ENCODE measurements at places on chromosomes 12 and 14.
A peak's percentile ranks its signal among the peaks of the same experiment; 100 is the strongest.

DNA sequence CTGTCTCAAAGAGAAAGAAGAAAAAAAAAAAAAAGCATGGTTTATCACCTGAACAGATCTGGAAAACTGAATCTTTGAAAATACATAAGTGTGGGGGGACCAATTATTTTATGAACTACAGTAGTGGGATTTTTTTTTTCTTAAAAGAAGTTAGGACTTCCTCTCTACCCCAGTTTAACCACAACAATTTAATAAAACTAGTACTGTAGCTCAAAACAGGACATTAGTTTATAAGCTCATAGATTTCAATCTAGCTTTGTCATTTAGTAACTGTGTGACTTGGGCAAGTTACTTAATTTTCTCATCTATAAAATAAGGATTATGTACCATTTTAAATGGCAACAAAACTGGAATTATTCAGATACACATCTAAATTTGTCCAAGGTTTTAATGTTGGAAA lies 23.5 kb upstream of the ARID4A start:
- no peak for DNase-seq

DNA sequence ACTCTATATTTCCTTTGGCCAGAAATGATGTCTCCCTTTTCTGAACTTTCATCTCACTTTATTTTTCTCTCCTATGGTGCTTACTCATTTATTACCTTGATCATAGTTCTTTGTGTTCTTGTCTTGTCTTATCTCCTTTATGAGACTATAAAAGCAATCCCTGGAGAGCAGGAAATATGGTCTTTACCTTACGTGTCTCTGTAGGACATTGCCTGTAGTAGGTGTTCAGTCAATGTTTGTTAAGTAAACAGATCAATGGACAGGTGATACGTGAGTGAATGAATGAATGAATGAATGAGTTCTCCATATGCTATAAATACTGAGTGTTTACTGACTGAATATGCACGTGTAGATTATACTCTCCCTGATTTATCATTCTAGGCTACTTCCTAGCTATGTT lies 193.7 kb upstream of the HMGA2 start:
- no peak for DNase-seq

GRCh38 chr12:104604070-104604994 lies 147.6 kb downstream of the CHST11 start:
- DNase-seq = no peak

DNA sequence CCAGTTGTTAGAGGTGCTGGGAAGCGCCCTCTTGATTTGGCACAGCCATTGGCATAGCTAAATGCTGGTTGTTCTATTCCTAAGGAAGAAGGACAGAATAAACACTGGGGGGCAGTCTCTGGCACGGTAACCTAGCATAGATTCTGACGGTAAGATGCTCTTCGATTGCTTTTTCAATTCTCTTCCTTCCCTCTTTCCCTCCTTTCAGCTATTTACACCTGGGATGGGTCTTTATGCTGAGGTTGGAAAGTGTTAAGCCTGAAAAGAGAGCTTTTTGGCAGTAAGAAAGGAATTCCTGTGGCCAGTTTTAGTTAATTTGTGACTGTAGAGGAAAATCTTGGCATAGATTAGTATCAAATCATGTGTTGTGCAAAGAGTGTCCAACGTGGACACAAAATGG lies 162.8 kb downstream of the SNAPC1 start:
- no peak for DNase-seq

DNA sequence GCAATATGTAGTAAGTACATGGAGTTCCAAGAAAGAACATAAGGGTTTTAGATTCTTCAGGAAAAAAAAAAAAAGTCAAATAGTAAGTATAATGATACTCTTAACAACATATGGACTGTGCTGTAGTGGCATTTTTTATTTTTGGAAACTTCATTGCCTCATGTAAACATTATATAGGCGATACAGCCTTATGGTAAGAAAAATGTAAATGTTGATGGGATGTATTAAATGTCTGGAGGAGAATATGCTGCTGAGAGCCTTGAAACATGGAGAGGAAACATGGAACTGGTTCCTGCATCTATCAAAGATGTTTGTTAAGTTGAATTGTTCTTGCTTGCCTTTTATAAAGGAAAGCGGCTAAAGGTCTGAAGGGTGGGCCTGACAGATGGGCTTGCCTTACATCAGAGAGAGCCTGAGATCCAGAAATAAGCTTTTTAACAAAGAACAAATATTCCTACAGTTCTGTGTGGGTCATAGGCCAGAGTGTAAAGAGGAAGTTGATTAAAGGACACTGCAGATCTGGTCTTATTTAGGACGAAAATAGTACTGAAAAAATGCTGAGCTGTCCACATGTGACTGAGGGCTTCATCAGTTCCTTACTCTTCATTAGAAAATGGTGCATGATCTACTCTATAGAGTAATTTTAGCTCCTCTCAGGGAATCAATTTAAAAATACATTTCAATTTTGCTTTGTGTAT lies 448.1 kb upstream of the DCN start:
- DNase-seq = no peak

DNA sequence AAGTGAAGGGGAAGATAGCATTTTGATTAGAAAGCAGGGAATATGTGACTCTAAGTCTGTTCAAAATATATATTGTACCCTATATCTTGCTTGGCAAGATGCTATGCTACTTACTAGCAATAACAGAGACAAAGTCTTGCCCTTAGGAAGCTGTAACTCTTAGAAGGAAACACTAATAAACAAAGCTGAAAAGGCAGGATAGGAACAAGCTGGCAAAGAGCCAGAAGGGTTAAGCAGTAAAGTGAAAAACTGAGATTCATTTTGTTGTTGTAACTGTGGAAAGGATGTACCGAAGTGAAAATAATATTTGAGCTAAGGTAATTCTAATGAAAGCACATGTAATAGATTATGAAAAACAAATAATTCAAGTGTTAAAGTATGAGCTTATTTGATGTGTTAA lies 527.1 kb upstream of the FLRT2 start:
- DNase-seq = no peak

DNA sequence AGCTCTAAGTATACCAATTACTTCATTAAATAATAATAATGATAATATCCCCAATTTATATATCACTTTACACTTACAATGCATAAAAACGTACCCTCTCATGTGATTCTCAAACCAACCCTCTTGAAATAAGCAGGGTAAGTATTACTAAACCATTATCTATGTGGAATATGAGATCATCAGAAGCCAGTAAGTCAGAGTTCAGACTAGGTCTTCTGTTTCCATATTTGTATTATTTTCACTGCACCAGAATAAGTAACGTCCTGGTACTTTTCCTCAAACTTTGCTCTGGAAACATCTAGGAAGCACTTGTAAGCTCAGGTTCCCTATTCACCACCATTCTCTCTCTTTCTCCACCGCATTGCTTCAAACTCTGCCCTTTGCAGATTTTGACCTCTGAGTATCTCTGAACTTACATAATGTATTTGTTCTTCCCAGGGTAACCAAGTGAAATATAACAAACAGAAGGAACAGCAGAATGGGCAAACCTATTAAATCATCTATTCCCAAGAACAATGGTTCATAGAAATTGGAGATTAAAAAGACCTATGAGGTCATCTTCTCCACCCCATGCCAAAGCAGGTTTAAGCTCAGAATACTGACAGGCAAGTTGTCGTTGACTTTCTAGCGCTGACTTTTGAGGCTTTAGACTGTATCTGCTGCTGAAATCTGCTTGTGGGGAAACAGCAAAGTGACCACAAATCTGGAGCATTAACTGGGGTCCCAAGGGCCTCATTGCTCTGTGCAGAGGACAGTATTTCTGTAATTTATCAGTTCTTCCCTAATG lies 161.3 kb upstream of the FAR2 start:
- no peak for DNase-seq

DNA sequence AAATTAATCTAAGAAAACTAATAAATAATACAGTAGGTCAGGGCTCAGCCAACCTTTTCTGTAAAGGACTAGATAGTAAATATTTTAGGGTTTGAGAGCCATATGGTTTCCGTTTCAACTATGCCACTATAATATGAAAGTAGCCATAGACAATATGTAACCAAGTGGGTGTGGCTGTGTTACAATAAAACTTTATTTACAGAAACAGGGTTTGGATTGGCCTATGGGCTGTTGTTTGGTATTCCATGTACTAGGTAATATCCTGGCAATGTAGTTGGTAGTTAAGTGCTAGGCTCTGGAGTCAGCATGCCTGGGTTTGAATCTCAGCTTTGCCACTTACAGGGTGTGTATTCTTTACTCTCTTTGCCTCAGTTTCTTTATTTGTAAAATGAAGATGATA lies 156.5 kb upstream of the RPH3A start:
- no peak for DNase-seq

DNA sequence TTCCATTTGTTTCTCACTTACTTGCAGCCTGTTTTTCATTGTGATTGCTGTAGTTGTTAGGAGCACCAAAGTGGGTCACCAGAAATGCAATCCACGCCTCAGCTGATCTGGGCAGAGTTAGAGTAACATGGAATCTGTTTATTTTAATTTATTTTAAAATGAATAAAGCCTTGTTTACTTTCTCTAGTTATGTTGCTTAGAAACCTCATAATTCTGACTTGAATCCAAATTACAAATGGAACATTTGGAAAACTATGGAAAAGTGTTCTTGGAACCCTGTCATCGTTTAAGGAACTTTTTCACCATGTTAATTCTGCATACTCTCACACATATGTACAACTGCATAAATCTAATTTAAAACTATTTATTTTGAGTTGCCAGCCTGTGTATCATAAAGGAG lies 92.2 kb upstream of the DAAM1 start:
- no peak for DNase-seq

DNA sequence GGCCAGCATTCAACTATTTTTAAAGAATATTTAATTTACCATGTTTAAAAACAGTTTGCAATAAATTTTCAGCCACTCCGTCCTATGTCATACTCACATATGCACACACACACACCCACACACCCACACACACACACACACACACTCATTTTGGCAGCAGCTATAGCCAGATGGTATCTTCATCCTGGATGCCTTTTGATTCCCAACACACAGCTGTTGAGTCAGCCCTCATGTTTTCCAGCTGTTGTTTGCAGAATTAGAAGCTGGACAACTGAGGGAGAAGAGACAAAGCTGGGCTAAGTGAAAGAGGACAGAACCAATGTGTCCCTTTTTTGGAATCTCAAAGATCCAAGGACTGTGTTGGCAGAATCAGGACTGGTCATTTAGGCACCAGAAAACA lies 80.0 kb upstream of the EGLN3 start:
- no peak for DNase-seq

- no peak for DNase-seq
Observed at GRCh38 chr12:101327051-101327450, 47.1 kb downstream of the UTP20 start.

GRCh38 chr14:90629471-90629870 lies 186.8 kb downstream of the TTC7B start:
- DNase-seq = no peak

DNA sequence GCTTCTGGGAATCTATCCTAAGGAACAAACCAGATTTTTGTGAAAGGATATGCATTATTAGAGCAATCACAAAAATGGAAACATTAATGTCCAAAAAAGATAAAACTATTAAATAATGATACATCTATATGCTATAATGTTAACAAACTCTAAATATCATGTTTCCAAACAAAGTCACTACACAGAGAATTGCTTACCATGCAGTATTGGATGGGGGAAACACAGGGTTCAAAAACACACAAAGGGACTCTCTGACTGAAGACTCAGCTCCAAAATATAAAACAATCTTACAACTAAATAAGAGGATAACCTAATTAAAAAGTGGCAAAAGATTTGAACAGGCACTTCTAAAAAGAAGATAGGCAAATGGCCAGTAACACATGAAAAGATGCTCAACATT lies 304.2 kb downstream of the DPF3 start:
- no peak for DNase-seq

GRCh38 chr12:89059721-89060541 lies 292.4 kb downstream of the DUSP6 start:
- DNase-seq = no peak

DNA sequence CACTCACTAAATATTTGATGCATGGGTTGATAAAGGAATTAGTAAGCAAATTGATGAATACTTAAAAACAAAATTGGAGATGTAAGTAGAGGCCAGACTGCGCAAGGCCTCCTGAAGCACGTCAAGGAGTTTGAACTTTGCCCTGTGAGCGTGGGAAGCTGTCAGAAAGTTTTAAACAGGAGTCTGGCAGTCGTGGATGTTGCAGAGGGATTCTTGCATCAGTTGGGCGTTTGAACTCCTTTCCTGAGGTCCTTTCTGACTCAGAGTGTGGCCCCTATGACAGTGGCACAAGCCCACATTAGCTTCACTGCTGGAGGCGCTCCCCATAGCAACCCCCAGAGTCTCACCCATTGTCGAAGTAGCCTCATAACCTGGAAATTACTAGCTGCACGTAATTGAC lies 17.9 kb upstream of the IL22 start:
- no peak for DNase-seq

- peak; percentile 54 for DNase-seq
Observed at GRCh38 chr12:122951979-122952892, 14.0 kb downstream of the ABCB9 start.

GRCh38 chr14:60974090-60974651 lies 6.7 kb downstream of the TRMT5 start:
- DNase-seq = no peak

- no peak for DNase-seq
Observed at GRCh38 chr12:62785941-62786559, 148.9 kb downstream of the PPM1H start.

DNA sequence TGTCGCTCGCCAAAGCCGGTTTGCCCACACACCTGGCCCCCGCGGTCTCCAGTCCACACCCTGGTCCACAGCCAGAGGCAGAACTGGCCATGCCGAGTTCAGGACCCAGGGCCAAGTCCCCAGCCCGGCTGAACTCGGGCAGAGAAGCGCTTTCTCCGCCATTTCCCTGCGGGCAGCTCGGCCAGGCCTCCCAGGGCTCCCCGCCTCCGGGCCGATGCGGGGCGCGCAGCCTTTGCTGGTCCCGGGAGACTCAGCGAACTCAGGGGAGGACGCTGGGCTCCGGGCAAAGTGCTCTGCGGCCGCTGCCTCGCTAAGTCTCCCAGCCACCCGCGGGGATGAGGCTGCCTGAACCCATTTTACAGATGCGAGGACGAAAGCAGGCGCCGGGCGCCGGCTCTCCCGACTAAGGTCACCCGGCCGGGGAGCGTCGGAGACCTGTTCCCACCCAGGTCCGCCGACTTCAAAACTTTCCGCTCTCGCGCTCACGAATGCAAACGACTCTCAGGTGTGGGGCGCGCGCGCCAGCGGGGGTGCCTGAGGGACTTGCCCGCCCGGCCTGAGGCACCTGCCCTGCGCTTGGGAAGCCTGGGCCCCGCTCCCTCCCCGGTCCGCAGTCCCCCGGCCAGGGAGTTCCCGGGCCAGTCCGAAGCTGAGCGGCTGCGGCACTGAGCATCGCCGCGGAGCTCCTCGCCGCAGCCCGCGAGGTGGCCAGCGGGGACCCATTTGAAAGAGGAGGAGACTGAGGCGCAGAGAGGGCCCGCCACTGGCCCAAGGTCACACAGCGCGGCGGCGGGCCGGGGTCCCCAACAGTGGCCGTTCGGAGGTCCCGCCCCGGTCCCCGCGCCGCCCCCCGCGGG lies 627 bp downstream of the TESC start:
- DNase-seq = no peak

GRCh38 chr12:116525418-116526001 lies 33.7 kb upstream of the MAP1LC3B2 start:
- no peak for DNase-seq

GRCh38 chr12:99444859-99445316 lies 202.7 kb upstream of the GARIN6 start:
- DNase-seq = no peak

GRCh38 chr12:46981622-46982021 lies 97.8 kb upstream of the PCED1B start:
- DNase-seq = no peak

Measured in stimulated activated CD4-positive, alpha-beta T cell treated with anti-CD3 and anti-CD28 coated beads, Interleukin-15, amount 100 ng/mL, for 1 hour (primary cell).